MCF 10A (cell line): ENCODE measurements at places on chromosomes 5 and 9. TPM values are rescaled to one million over a fixed set of nuclear protein-coding genes. Genes with fewer than 3 reads are reported as not detected.
A peak's percentile ranks its signal among the peaks of the same experiment; 100 is the strongest.

The TSSK1B gene
- 0.35 and 0.39 TPM in 2 replicates for total RNA-seq

The TLR4 gene
- total RNA-seq = not detected in 2 replicates

The GLRA1 gene
- total RNA-seq = not detected in 2 replicates

The NEURL1B gene
- total RNA-seq = 4.8 and 7.6 TPM in 2 replicates

The GLRX gene
- total RNA-seq = 41.4 and 59.2 TPM in 2 replicates

DNA sequence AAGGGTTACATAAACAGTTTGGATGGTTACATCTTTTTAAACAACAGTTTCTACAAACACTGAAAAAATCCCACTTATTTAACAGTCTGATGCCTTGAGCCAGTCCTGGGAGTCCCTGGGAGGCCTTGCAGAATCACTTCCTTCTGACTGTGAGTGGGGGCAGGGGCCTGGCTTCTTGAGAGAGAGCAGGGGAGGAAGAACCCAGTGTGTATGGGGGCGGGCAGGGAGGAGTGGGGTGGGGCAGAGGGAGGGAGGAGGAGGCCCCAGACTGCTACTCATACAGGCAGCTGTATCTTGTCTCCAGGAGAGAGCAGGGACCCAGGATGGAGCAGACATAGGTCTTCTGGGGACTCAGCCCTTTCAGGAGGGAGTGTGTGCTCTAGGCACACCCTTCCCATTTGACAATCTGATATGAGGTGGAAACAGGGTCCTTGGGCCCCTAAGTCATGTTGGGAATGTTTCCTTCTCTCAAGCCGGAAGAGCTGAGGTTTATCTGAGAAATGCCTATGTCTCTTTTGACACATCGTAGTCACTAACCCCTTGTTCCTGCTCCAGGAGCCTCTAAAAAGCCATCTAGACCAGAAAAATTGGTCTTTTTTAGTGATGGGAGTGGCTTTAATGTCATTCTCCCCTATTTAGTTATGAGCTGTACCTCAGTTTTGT is 52.8 kb downstream of the IRF1 start:
- H3K36me3 ChIP-seq = peaks cover 2% of the 10 kb centered on the region
- peaks cover 20% of the 10 kb centered on the region for H3K4me1 ChIP-seq
- DNase-seq = peak; percentile 57
- H3K4me3 ChIP-seq = no peak overlapping the region
- H3K27ac ChIP-seq = no peak overlapping the region
- H3K27me3 ChIP-seq = no peaks in the 10 kb centered on the region

DNA sequence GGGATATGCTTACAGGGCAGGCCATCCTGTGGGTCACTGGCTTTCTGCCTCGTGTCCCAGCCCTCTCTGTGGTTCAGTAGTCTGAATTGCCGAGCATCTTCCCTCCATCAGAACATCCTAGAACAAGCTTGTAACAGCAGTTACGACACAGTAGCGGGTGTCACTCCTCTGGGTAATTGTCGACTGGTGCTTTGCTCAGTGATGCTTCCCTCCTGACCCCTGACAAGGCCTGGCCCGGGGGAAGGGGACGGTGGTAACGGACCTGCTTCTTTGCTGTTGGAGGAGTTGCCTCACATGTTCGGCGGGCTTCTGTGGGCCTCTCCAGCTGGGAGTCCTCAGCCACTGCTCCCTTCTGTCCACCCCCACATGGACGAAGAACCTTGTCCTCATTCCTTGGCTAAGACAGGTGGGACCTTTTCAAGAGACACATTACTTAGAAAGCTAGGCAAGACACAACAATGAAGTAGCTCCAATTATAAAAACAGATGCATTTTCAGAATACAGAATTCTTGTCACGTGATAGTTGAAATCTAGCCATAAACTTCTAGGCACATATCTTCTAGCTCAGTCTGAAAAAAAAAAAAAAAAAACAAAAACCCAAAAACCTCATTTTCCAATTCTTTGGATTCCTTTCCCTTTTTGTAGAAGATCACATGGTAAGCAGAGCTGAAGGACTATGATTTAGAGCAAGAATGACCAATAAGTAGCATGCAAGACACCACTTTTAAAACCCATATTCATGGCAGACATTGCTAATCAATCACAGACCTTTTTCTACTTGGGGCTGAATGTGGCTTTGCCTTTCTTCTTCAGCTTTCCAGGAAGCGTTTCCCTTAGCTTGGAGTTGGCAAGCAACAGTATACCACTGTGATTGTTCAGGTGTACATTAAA is 25.0 kb downstream of the HMCN2 start:
- no peaks in the 10 kb centered on the region for H3K4me1 ChIP-seq
- H3K4me3 ChIP-seq = no peak overlapping the region
- H3K27me3 ChIP-seq = peaks cover 92% of the 10 kb centered on the region
- no peaks in the 10 kb centered on the region for H3K36me3 ChIP-seq
- no peak overlapping the region for H3K27ac ChIP-seq
- no peak for DNase-seq

- H3K36me3 ChIP-seq = peaks cover 12% of the 10 kb centered on the region
- H3K27me3 ChIP-seq = no peaks in the 10 kb centered on the region
- H3K4me3 ChIP-seq = peak overlapping the region; percentile 82
Measured at GRCh38 chr5:154753792-154754191, 1.4 kb upstream of the LARP1 start.

DNA sequence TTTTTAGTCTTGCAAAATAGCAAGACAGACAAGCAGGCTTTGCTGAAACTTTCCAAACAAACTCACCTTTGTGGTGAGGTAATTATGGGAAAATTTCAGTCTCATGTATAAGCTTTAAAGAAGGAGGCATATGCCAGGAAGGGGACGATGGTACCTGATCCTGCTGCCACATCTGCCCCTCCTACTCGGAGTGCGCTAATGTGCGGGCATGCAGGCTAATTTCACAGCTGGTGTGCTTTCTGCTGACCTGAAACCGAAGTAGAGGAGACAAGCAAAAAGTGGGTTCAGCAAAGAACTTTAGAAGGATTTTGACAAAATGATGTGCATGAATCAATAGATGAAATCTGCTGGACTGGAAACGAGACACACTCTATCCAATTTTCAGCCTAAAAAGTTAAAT is 117.1 kb upstream of the IRX4 start:
- no peak overlapping the region for H3K4me3 ChIP-seq
- peaks cover 8% of the 10 kb centered on the region for H3K4me1 ChIP-seq
- H3K36me3 ChIP-seq = peaks cover 5% of the 10 kb centered on the region
- no peak overlapping the region for H3K27ac ChIP-seq

DNA sequence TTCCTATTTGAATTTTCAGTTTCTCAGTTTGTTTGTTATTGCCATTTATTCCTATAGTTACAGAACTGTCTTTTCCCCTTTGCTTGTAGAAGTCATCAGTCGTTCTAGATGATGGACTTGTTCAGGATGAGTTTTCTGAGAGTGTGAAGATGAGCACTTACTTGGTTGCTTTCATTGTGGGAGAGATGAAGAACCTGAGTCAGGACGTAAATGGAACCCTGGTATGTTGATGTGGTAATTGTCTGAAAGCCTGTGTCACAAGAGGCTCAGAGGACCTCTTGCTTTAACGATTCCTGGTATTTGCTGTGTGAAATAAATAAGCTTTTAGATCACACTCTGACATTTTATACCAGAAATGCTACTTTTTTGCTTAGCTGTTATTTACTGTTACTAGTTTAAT is 50.6 kb downstream of the LNPEP start:
- no peak overlapping the region for H3K4me3 ChIP-seq
- DNase-seq = no peak
- no peaks in the 10 kb centered on the region for H3K27me3 ChIP-seq
- H3K4me1 ChIP-seq = peaks cover 6% of the 10 kb centered on the region

DNA sequence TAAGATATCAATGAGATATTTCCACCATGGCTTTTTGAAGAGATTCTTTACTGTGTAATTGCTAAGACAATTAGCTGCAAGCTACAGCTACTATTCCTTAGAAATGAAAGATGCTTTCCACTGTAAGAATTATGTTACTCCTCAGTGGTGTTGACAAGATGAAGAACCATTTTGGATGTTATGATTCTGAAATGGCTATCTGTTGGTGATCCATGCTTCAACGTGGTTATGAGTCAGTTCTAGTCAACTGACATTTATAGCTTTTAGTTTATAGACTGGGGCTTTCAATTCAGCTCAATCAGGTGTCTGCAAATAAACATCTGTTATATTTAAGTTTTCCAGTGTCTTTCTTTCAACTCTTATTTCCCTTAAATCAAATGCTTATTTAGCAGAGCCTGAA is 93.7 kb downstream of the SGCD start:
- H3K36me3 ChIP-seq = no peaks in the 10 kb centered on the region
- H3K4me1 ChIP-seq = no peaks in the 10 kb centered on the region
- no peaks in the 10 kb centered on the region for H3K27me3 ChIP-seq
- DNase-seq = no peak

DNA sequence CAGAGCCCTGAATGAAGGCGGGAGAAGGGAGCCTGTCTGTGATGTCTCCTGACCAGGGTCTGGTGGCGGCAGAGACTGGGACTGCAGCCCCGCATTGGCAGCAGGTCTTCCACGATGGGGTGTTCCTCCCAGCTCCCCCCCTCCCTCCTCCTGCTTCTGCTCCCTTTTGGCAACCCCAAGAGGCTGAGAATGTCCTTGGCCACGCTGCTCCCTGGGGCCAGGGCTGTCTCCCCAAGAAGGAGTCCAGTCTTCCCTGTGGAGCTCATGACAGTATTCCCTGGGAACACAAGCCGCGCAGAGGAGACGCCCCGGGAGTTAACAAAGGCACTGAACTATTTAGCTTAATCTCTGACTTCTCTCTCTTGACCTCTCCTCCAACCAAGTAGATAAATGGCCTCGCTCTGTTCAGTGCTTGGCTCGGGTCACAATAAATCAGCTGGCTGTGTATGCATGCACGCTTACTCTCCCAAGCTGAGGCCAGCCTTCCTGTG is 84.0 kb upstream of the NEURL1B start:
- DNase-seq = no peak
- no peak overlapping the region for H3K4me3 ChIP-seq
- no peaks in the 10 kb centered on the region for H3K27me3 ChIP-seq
- no peak overlapping the region for H3K27ac ChIP-seq

- DNase-seq = peak; percentile 50
- peaks cover 24% of the 10 kb centered on the region for H3K4me1 ChIP-seq
Measured at GRCh38 chr5:180830253-180831138, 27.9 kb upstream of the MGAT1 start.

GRCh38 chr5:162068412-162068811 is 839 bp downstream of the GABRG2 start:
- no peak overlapping the region for H3K27ac ChIP-seq
- H3K36me3 ChIP-seq = no peaks in the 10 kb centered on the region
- no peak overlapping the region for H3K4me3 ChIP-seq
- H3K4me1 ChIP-seq = no peaks in the 10 kb centered on the region

- H3K36me3 ChIP-seq = peaks cover 5% of the 10 kb centered on the region
- H3K27ac ChIP-seq = no peak overlapping the region
- H3K4me3 ChIP-seq = no peak overlapping the region
- peak; percentile 70 for DNase-seq
- no peaks in the 10 kb centered on the region for H3K27me3 ChIP-seq
Measured at GRCh38 chr5:159864885-159865691, 51.2 kb upstream of the ADRA1B start.

- H3K27me3 ChIP-seq = no peaks in the 10 kb centered on the region
- peaks cover 51% of the 10 kb centered on the region for H3K4me1 ChIP-seq
- no peaks in the 10 kb centered on the region for H3K36me3 ChIP-seq
- H3K27ac ChIP-seq = peak overlapping the region; percentile 95
- peak; percentile 91 for DNase-seq
Measured at GRCh38 chr5:81755320-81755719, 4.4 kb upstream of the SSBP2 start.

DNA sequence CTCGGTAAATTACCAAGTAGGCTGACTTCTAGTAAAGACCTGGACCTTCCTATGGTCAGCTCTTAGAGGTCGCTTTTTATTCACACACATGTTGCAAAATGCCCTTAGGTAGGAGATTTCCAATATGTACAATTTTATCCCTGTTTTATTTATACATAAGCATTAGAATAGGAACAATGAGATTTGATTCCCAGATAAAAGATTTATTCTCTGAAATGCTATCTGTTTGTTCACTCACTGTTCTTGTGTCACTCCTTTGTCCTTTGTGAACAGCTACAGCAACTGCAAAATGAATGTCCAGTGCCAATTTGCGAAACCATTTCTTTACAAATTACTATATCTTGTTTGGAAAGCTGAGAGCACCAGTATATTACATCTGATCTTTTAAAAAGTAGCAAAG is 991.5 kb upstream of the TYRP1 start:
- H3K27ac ChIP-seq = no peak overlapping the region
- no peaks in the 10 kb centered on the region for H3K36me3 ChIP-seq
- no peak overlapping the region for H3K4me3 ChIP-seq
- H3K27me3 ChIP-seq = peaks cover 10% of the 10 kb centered on the region
- H3K4me1 ChIP-seq = no peaks in the 10 kb centered on the region

DNA sequence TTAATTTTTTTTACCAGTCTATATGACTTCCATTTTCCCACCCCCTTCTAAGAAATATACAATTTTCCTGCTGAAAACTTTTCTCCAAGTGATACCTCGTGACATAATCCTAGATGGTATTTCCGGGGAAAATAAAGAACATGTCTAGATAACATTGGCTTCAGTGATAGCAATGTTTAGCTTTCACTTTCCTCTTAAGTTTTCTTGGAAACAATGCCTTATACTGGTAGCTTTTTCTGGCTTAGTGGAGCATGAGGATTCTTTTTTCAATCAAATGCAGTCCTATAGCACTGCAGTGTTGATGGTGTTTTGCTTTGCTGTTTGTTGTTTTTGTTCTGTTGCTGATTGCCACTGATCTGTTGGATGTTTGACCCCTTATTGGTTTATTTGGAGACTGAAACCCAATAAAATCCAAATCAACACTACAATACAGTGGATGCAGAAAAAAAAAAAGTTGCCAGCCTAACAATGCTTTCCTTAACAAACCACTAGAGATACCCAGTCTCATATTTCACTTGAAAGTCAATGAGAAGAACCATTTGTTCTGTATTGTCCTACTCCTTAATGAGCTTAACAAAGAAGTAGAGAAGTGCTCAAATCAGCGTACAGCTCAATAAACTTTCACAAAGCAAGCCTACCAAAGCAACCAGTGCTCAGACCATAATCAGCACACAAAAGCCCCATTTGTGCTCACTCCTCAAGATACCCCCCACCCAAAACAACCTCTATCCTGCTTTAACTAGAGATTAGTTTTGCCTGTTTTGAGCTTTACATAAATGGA is 74.2 kb upstream of the GRAMD2B start:
- peaks cover 16% of the 10 kb centered on the region for H3K4me1 ChIP-seq
- H3K4me3 ChIP-seq = no peak overlapping the region
- DNase-seq = no peak
- no peaks in the 10 kb centered on the region for H3K36me3 ChIP-seq
- no peak overlapping the region for H3K27ac ChIP-seq
- H3K27me3 ChIP-seq = no peaks in the 10 kb centered on the region

DNA sequence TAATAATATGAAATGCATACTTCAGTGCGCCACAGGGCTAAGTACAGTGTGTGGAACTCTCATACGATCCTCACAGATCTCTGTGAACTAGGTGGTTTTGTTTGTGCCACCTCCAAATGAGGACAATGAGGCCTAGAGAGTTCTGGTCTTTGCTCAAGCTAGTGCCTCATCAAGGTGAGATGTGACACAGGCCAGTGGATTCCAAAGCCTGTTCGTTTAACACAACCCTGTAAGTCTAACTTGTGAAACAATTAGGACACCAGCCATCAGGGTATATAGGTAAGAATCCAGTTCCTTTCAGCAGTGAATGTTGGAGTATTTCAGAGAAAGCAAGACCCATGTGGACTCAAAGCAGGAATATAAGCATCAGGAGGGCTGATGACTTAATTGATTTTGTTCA is 130.7 kb upstream of the GAS1 start:
- no peak overlapping the region for H3K27ac ChIP-seq
- peaks cover 5% of the 10 kb centered on the region for H3K36me3 ChIP-seq
- no peak overlapping the region for H3K4me3 ChIP-seq
- H3K4me1 ChIP-seq = no peaks in the 10 kb centered on the region
